ENCODE measurements at places on chromosomes 16 and 17. TPM values are rescaled to one million over a fixed set of nuclear protein-coding genes. Genes with fewer than 3 reads are reported as not detected.

GRCh38 chr16:66961065-66961744, at the start of gene CES3:
Gene CES3, plus strand, starts transcription at chr16:66961266. Its CDS starts 42 bp downstream, at chr16:66961308.
- no peak within 1 kb of the TSS for H3K27ac ChIP-seq
- peak; percentile 93 for DNase-seq
- no peaks in the 10 kb centered on the region for H3K36me3 ChIP-seq

- no peak for DNase-seq
- no peaks in the 10 kb centered on the region for H3K27me3 ChIP-seq
- H3K4me3 ChIP-seq: no peak overlapping the region
- H3K4me1 ChIP-seq: no peaks in the 10 kb centered on the region
Observed at GRCh38 chr17:6110592-6110991, 40.4 kb downstream of the WSCD1 start.

GRCh38 chr17:34926661-34927060, 34.6 kb downstream of the CCT6B start:
- no peaks in the 10 kb centered on the region for H3K36me3 ChIP-seq
- no peak for DNase-seq
- H3K27me3 ChIP-seq: no peaks in the 10 kb centered on the region
- H3K27ac ChIP-seq: no peak overlapping the region
- no peak overlapping the region for H3K4me3 ChIP-seq

GRCh38 chr16:66728117-66728787, 23.2 kb downstream of the DYNC1LI2 start:
- H3K4me3 ChIP-seq: no peak overlapping the region
- no peaks in the 10 kb centered on the region for H3K27me3 ChIP-seq
- H3K36me3 ChIP-seq: peaks cover 92% of the 10 kb centered on the region
- no peak for DNase-seq
- H3K27ac ChIP-seq: peak overlapping the region; percentile 21
- H3K4me1 ChIP-seq: peaks cover 11% of the 10 kb centered on the region

- no peaks in the 10 kb centered on the region for H3K36me3 ChIP-seq
- H3K27ac ChIP-seq: no peak overlapping the region
- H3K4me1 ChIP-seq: no peaks in the 10 kb centered on the region
- H3K4me3 ChIP-seq: no peak overlapping the region
- no peak for DNase-seq
- H3K27me3 ChIP-seq: no peaks in the 10 kb centered on the region
Observed at GRCh38 chr17:4514206-4514605, 15.5 kb downstream of the SPNS2 start.

GRCh38 chr17:34610039-34610438, 30.7 kb downstream of the TMEM132E start:
- H3K36me3 ChIP-seq: no peaks in the 10 kb centered on the region
- no peaks in the 10 kb centered on the region for H3K27me3 ChIP-seq
- H3K4me1 ChIP-seq: peaks cover 28% of the 10 kb centered on the region
- no peak for DNase-seq
- H3K27ac ChIP-seq: no peak overlapping the region
- H3K4me3 ChIP-seq: no peak overlapping the region

DNA sequence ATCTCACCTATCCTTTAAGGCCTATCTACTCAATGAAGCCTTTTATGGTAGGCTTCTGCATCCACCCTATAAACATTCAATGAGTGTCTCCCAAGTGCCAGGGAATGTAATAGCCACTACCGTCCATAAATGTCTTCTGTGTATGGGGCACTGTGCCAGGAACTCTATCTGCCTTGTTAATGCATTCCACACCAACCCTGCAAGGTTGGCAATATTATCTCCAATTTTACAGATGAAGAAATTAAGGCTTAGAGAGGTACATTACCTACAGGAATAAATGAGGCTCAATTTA, 20.0 kb downstream of the MAP3K14 start:
- H3K27me3 ChIP-seq: no peaks in the 10 kb centered on the region
- no peak for DNase-seq
- no peak overlapping the region for H3K27ac ChIP-seq
- H3K36me3 ChIP-seq: no peaks in the 10 kb centered on the region
- no peaks in the 10 kb centered on the region for H3K4me1 ChIP-seq

GRCh38 chr16:67179421-67180080, 4.2 kb downstream of the MATCAP1 start:
- peaks cover 7% of the 10 kb centered on the region for H3K36me3 ChIP-seq
- DNase-seq: peak; percentile 63
- peaks cover 2% of the 10 kb centered on the region for H3K4me1 ChIP-seq

GRCh38 chr16:4290236-4290830, 17.5 kb upstream of the TFAP4 start:
- no peak overlapping the region for H3K4me3 ChIP-seq
- DNase-seq: no peak

- no peaks in the 10 kb centered on the region for H3K27me3 ChIP-seq
- H3K4me1 ChIP-seq: no peaks in the 10 kb centered on the region
- no peak overlapping the region for H3K27ac ChIP-seq
- H3K4me3 ChIP-seq: no peak overlapping the region
- peaks cover 9% of the 10 kb centered on the region for H3K36me3 ChIP-seq
- DNase-seq: no peak
Observed at GRCh38 chr16:88727871-88728270, 21.6 kb downstream of the CTU2 start.

DNA sequence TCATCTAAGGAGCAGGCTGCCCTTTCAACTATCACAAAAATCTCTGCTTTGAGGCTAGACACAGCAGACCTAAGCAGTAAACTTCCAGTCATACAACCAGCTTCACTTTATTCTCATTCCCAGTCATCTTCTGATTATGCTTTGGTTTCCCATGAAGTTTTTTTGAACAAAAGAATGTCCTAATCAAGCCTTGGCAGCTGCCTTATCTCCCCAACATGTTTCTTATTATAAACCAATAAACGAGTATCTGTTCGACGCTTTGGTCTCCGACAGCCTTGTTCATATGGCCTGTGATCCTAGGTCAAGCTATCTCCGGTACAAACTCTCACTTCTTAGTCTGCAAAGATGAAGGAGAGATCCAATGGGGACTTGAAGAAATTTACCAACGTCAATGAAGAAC, 47.4 kb upstream of the CDYL2 start:
- no peaks in the 10 kb centered on the region for H3K36me3 ChIP-seq
- no peak overlapping the region for H3K4me3 ChIP-seq
- DNase-seq: no peak
- no peaks in the 10 kb centered on the region for H3K4me1 ChIP-seq

- no peak overlapping the region for H3K27ac ChIP-seq
- no peaks in the 10 kb centered on the region for H3K4me1 ChIP-seq
- no peaks in the 10 kb centered on the region for H3K36me3 ChIP-seq
Observed at GRCh38 chr17:81324851-81325713, 30.0 kb upstream of the SLC38A10 start.

DNA sequence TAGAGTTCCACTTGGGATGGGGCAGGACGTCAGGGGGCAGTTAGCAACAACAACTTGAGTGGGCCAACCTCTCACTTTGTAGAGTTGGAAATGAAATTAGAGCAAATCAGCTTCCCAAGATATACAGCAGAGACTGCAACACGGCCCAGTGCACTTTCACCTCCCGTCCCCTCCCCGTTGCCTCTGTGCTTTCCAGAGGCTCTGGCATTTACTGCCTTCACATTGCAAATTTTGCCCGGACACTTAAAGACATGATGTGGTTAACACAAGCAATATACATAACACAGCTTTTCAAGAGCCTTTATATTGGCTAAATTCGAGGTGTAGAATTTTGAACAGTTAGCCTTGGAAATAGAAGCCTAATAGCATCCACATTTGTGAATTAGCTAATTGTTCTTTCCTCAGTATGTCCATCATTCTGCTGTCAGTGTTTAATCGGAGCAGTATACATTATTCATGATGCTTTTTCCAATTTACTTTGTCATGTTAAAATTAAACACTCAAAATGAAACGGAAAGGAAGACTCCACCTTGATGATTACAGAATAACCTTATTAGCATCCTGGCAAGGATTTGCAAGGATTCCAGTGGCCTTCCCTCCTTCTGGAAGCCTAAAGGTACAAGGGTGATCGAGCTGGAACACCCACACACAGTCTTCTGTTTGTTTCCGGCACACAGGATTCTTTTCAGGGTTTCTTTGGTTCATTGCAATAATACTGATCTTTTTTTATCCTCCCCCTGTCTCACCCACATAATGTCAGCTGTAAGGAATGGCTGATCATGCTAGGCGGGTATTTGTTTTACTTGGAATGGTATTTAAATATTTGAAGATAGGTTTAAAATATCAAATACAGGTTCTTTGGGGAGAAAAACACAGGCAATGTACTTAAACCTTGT, 190.9 kb upstream of the CACNG5 start:
- no peak overlapping the region for H3K4me3 ChIP-seq
- peaks cover 3% of the 10 kb centered on the region for H3K36me3 ChIP-seq
- DNase-seq: no peak

DNA sequence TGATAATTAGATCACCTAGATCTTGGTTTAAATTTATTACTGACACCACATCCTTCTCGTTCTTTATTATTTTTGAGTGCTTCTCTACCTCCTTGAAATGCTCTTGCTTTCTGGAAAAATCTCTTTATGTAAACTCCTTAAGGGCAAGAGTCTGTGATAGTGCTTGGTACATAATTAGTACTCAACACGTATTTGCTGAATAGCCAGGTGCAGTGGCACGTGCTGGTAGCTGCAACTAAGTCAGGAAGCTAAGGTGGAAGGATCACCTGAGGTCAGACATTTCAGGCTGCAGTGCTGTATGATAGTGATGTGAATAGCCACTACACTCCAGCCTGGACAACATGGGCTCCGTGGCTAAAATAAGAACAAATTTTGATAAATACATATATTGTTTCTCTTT, 63.0 kb downstream of the PPM1E start:
- H3K36me3 ChIP-seq: no peaks in the 10 kb centered on the region
- no peak overlapping the region for H3K4me3 ChIP-seq

DNA sequence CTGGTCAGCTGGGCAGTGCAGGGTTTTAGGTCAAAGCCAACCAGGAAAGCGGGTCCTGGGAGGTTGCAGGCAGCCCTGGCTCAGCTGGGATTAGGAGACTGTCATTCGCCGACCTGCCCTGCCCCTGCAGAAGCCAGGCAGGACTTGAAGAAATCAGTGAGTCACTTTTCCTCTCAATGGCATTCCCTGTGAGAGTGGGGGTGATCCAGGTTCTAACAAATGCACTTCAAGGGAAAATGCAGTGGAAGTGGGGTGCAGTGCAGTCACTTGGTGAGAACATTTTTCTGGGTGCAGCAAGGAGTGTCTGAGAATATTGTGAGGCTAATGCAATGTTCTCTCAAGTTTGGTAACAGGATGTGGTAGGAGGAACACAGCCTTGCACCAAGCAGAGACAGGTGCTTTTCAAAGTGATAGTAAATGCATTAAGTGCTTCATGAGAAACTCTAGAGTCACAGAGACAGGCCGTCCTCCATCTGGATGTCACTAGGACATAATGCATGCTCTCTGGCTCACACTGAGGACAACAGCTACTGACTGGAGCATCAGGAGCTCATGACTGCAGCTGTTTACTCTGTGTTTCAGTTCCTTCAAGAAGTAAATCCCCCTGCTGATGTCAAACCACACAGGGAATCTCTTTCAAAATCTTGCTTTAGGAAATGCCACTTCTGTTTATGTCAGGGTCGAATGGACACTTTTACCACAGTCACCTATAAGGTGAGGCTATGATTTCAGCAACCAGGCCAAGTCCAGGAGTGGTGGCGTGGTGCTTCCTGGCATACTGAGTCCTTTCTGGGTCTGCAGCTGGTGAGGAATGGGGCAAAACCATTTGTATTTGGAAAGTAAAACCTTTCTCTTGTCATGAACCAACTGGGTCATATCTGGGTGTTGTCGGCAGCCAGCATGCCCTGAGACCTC, 16.7 kb downstream of the CDK5R1 start:
- H3K36me3 ChIP-seq: peaks cover 3% of the 10 kb centered on the region
- H3K4me3 ChIP-seq: no peak overlapping the region
- no peak for DNase-seq
- H3K27me3 ChIP-seq: no peaks in the 10 kb centered on the region
- H3K27ac ChIP-seq: no peak overlapping the region

- no peak overlapping the region for H3K27ac ChIP-seq
- DNase-seq: no peak
- no peak overlapping the region for H3K4me3 ChIP-seq
- no peaks in the 10 kb centered on the region for H3K27me3 ChIP-seq
Observed at GRCh38 chr17:82444284-82444893, 6.2 kb downstream of the CYBC1 start.

GRCh38 chr16:72552654-72553053, 380.7 kb upstream of the PMFBP1 start:
- H3K36me3 ChIP-seq: peaks cover 23% of the 10 kb centered on the region
- no peaks in the 10 kb centered on the region for H3K27me3 ChIP-seq
- DNase-seq: no peak
- no peaks in the 10 kb centered on the region for H3K4me1 ChIP-seq
- no peak overlapping the region for H3K27ac ChIP-seq

DNA sequence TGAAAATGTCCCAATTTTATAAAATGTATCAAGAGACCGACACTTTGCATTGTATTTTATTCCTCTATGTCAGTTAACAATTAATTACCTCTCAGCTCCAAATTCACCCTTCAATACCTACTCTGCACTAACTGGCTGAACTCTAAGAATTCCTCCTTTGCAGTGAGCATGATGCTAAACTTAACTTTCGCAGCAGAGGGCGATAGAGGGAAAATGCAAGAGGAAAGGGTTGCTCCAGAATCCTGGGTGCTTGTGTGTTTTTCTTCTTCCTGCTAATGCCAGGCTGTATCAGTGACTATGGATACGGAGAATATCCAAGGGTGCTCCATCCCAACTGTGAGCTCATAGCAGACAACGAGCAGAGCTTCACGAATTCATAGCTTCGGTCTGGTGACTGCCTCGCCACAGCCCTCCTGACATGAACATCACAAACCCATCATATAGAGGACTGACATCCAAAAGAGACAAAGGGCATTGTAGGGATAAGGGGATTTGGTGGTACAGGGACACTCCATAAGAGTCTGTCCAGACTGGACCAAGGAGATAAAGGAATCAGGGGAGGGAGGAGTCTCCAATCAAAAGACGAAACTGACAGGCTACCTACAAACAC, 172.9 kb downstream of the STX8 start:
- H3K27me3 ChIP-seq: no peaks in the 10 kb centered on the region
- DNase-seq: peak; percentile 67
- H3K27ac ChIP-seq: no peak overlapping the region
- no peak overlapping the region for H3K4me3 ChIP-seq
- H3K36me3 ChIP-seq: no peaks in the 10 kb centered on the region
- H3K4me1 ChIP-seq: no peaks in the 10 kb centered on the region

- H3K27ac ChIP-seq: no peak overlapping the region
- H3K36me3 ChIP-seq: no peaks in the 10 kb centered on the region
- peaks cover 7% of the 10 kb centered on the region for H3K4me1 ChIP-seq
- DNase-seq: peak; percentile 93
Observed at GRCh38 chr17:2137342-2138098, 82.6 kb downstream of the HIC1 start.

GRCh38 chr16:2595393-2596205, 57.8 kb downstream of the PDPK1 start:
- H3K27ac ChIP-seq: no peak overlapping the region
- H3K4me1 ChIP-seq: no peaks in the 10 kb centered on the region
- no peak for DNase-seq
- no peaks in the 10 kb centered on the region for H3K27me3 ChIP-seq
- H3K4me3 ChIP-seq: no peak overlapping the region

GRCh38 chr17:58529275-58529674, 14.8 kb upstream of the MTMR4 start:
- H3K4me1 ChIP-seq: peaks cover 2% of the 10 kb centered on the region
- no peaks in the 10 kb centered on the region for H3K27me3 ChIP-seq
- DNase-seq: no peak

Gene KCTD19
- total RNA-seq: 0.13 TPM

Gene ASIC2
- total RNA-seq: 0.74 TPM

Gene HBA2
- 4.3 TPM for total RNA-seq

Gene CACNG4
- total RNA-seq: 6.0 TPM

Gene MPP2
- total RNA-seq: 16.3 TPM

Gene WFDC1
- total RNA-seq: 0.24 TPM

Gene IQCK
- 5.8 TPM for total RNA-seq

Gene SDK2
- 7.9 TPM for total RNA-seq

Gene SPEM3
- total RNA-seq: not detected

Gene ATP1B2
- total RNA-seq: 15.4 TPM

Gene PLEKHG4
- 13.9 TPM for total RNA-seq

Gene SLC47A1
- 2.0 TPM for total RNA-seq

Gene PDILT
- total RNA-seq: not detected

Measured in H9 (cell line).